ENCODE measurements at places on chromosomes 16 and 17.

- no peak for DNase-seq
Measured at GRCh38 chr17:61453566-61454380, 1.6 kb downstream of the TBX4 start.

GRCh38 chr17:61152898-61153297 lies 246.7 kb upstream of the TBX2 start:
- DNase-seq: no peak

GRCh38 chr17:67276075-67276474 lies 31.1 kb upstream of the HELZ start:
- DNase-seq: no peak

GRCh38 chr17:37225465-37225864 lies 150.3 kb upstream of the C17orf78 start:
- no peak for DNase-seq

DNA sequence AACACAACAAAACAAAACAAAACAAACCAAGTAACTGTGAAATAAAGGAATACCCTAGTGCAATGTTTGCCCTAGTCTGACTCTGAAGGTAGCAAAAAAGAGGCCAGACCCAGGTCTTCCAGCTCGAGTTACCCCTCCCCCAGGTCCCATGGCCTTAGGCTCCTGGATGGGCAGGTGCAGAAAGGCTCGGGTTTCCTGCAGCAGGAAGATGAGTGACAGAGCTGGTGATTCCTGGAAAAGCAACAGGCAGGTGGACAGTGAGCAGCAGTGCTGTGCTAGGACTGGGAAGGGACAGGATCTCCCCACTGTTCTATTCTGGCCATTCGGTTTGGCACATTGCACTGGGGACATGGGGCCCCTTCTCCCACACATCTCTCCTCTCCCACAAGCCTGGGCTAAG lies 42.9 kb upstream of the MRTFB start:
- DNase-seq: no peak

- DNase-seq: no peak
Measured at GRCh38 chr17:60606036-60606435, 6.0 kb downstream of the PPM1D start.

DNA sequence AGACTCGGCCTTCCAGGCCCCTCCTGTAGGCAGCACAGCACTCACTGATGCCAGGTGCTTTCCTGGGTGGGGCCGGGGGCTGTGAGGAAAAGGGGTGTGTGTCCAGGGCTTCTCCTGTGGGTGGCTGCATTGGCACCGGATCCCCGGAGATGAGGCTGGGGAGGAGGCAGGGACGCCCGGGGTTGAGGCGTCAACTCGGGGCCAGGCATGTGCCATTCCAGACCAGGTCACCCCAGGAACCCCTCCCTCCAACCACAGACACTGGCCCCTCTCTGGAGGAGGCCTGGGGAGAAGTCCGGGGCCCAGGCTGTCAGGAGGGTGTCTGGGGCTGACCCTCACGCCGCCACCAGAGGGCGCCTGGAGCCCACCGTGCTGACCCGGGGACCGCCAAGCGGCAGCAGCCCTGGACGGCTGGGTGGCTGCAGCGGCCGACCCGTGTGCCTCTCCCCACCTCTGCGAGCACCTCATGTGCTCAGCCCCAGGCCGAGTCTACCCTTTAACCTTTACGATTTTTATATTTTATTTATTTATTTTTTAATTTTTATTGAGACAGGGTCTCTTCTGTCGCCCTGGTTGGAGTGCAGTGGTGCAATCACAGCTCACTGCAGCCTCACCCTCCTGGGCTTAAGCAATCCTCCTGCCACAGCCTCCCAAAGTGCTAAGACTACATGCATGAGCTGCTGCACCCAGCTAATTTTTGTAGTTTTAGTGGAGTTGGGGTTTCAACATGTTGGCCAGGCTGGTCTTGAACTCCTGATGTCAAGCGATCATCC lies 3.2 kb upstream of the METRN start:
- peak; percentile 25 for DNase-seq

GRCh38 chr16:80114699-80115098 lies 426.1 kb upstream of the DYNLRB2 start:
- DNase-seq: no peak

DNA sequence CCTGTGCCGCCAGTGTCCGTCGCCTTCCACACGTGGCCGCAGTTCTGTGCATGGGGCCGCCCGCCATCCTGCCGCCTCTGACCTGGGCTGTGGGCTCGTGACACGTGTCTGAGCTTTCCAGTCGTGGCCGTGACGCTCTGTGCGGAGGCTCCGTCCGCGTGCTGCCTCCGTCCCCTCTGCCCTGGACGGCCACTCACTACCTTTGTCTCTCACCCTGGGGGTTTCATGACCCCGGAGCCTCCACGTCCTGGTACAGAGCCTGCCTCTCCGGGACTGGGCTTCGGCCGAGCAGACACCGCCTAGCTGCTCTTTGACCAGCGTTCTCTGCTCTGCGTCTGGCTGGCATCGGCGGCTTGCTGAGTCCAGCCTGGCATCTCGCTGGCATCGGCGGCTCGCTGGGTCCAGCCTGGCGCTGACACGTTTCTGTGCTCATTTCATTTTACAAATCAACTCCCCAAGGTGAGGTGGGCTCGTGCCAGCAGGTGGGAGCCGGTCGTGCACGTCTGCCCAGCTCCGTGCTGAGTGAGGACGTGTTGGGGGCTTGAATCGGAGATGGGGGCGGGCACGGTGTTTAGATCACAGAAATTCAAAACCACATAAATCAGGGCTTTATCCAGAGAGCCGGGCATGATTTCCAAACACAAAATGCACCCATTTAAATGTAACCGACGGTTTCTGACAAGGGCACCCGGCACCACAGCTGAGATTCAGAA lies 44.3 kb upstream of the GNG13 start:
- no peak for DNase-seq

DNA sequence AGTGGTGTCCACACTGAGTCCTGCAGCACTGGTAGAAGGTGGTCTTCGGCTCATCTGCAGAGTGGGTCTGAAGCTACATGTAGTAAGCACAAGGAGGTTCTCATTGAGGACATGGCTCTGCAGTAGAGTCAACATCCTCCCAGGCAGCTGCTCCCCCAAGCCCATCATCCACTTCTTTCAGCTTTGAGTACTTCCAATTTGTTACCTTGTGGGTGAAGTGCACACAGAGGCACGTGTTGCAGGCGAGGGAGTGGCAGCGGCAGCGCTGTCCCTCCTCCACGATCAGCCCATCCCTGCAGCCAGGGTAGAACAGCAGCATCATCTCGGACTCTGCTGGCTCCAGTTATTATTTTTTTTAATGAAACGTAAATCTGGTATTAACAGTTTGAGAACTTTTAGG lies 1.8 kb upstream of the SSTR2 start:
- no peak for DNase-seq

DNA sequence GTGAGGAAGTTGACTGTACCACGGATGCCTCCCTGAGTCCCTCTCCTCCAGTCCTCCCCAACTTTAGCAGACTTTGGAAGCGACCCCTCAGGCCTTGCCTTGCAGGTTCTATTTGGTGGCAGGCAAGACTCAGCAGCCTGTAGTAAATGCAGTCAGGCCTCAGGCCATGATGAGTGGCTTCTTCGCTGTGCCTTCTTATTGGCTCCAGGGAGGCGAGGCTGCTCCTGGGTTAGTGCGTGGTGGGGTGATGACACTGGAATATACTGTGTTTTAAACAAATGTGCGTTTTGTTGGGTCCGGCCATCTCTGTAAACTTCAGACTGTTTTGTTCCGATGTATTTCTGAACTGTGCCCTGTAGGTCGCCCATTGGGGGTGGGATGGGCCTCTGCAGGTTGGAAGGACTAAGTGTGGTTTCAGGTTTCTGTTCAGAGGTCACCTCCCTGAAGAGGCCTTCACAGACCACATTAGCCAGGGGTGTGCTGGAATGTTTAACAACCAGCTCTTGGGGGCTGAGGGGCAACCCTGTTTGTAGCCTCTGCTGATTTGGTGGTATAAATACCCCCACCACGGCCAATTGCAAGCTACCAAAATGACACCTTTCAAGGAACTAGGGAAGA lies 62.5 kb downstream of the CYLD start:
- DNase-seq: no peak

- peak; percentile 95 for DNase-seq
Measured at GRCh38 chr17:68035131-68035522, 408 bp upstream of the KPNA2 start.

GRCh38 chr17:2905696-2906501 lies 109.7 kb downstream of the RAP1GAP2 start:
- DNase-seq: no peak

DNA sequence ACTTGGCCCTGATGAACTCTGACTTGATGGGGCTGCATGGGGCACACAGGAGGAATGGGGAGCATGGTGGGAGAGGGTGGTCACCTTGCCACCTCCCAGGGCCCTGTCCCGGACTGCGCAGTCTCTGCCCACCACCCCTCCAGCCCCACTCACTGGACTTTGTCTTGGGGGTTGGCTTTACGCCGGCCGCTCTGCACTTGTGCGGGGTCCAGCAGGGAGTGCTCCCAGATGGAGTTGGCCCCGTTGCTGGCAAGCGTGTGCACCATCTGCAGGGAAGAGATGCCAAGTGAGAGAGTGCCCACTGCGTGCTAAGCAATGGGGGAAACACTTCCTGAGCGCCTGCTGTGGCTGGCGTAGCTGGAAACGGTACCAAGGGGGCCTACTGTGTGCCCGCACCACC lies 6.7 kb downstream of the GIT1 start:
- DNase-seq: no peak

DNA sequence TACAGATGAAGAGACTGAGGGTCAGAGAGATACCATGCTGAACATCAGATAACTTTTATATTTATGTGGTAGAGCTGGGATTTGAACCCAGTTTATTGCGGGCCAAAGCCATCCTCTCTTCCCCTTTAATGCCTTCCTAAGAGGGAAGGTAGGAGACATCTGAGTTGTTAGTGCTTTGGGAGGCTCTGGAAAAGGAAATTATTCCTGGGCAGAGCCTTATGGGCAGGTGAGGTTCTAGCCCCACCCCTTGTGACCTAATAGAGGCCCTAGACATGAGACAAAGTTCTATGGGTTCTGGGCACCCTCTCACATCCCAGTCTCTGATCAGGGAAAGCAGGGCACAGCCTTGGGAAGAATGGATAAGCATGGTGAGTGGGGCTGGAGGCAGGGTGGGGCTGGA lies at the start of gene C17orf50:
TSS of gene C17orf50 (plus strand) at position 301 of the 400 bp plus-strand sequence. CDS start at position 356, 55 bp downstream.
- DNase-seq: no peak

DNA sequence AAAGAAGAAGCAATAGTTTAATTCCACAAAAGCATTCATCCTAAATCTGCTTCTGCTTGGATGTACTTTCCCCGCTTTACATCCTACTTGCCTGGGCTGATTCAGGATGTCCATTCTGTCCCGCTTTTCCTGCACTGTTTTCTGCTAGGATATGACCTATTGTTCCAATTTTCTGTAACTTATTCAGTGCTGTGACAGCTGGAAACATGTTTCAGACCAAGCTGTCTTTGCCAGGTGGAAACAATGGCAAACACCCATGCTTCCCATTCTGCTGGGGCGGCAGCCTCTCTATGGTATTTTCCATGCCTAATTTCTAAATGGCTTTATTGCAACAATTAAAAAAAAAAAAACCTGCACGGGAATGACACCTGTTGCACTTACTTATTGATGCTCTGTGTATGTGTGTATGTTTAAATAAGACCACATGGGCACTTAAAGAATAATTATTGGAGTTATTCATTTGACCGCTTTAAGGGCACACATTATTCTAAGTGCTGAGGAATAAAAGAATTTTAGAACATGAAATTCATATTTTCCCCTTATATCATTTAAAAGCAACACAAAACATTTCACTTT lies 21.0 kb downstream of the COQ7 start:
- DNase-seq: no peak

GRCh38 chr16:83171396-83171795 lies 544.6 kb downstream of the CDH13 start:
- DNase-seq: no peak

GRCh38 chr16:19113577-19114358 lies at the start of gene ITPRIPL2:
Gene ITPRIPL2 (plus strand): TSS chr16:19113964. CDS start chr16:19114462, 498 bp downstream.
- DNase-seq: no peak

DNA sequence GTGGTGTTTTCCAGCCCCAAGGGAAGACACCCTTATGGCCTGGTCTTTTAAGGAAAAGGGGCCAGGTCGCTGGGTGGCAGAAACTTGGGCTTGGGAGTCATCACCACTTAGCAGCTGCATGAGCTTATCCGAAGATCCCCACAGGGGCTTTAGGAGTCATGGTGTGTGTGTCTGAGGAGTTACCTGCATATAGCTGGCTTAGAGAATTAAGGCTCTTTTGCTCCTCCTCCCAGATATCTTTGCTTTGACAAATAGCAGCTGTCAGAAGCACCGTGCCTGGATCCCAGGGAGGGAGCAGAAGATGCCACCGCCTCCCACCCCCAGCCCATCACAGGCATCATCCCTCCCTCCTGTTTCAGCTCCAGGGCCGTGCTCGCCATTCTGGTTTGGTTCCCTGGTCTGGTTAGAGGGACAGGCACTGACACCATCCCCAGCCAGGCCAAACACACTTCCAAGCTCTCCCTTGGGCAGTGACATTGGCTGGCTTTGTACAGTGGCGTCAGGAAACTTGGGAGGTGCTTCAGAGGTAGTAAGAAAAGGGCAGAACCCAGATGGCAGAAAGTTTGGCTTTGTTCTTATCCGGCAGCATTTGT lies 17.4 kb downstream of the LDHD start:
- no peak for DNase-seq

- DNase-seq: peak; percentile 70
Measured at GRCh38 chr16:1610071-1610898, 1.6 kb downstream of the IFT140 start.

DNA sequence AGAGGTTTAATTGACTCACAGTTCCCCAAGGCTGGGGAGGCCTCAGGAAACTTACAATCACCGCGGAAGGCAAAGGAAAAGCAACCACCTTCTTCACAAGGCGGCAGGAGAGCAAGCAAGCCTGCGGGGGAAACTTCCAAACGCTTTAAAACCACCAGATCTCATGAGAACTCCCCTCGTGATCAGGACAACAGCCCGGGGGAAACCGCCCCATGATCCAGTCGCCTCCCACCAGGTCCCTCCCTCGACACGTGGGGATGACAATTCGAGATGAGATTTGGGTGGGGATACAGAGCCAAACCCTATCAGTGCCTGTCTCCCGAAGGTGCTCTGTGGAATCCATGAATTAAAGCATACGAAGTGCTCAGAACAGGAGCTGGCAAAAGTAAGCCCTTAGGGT lies 43.9 kb upstream of the ABR start:
- no peak for DNase-seq

- no peak for DNase-seq
Measured at GRCh38 chr17:78925662-78926555, 722 bp upstream of the TIMP2 start.

DNA sequence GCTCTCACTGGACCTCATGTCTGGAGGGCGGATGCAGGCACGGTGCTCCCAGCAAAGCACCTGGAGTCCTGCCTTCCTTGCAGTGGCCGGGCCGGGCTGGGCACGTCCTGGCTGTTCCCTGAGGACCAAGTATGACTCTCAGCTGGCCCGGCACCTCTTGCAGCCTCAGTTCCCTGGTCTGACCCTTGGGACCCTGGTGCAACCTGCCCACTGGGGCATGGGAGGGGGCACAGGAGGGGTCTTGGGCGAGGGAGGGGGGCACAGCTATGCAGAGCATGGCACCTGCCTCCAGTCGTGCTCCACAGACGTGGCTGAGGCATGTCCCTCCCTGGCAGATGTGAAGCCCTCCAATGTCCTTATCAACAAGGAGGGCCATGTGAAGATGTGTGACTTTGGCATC lies 19.6 kb downstream of the MAP2K3 start:
- DNase-seq: no peak
